Epithelial cell of alveolus of lung (primary cell): ENCODE measurements at places on chromosomes 1 and 21. TPM values are rescaled to one million over a fixed set of nuclear protein-coding genes. Genes with fewer than 3 reads are reported as not detected.

The KIF14 gene
- 3.6 and 6.7 TPM in 2 replicates for total RNA-seq

The UBR4 gene
- 66.2 and 79.8 TPM in 2 replicates for total RNA-seq

The GJC2 gene
- 2.6 and 4.6 TPM in 2 replicates for total RNA-seq

The FAM177B gene
- not detected in 2 replicates for total RNA-seq

The PLEKHA6 gene
- 1.3 and 3.7 TPM in 2 replicates for total RNA-seq

The RPE65 gene
- 0.32 TPM in 1 of 2 replicates, not detected in the other for total RNA-seq

The RBBP5 gene
- total RNA-seq, result 13.2 and 13.8 TPM in 2 replicates

The FGR gene
- not detected in 2 replicates for total RNA-seq

The OR2T6 gene
- not detected in 2 replicates for total RNA-seq

The PIAS3 gene
- 22.4 and 23.1 TPM in 2 replicates for total RNA-seq
